ENCODE measurements at places on chromosomes 5 and 9.
A peak's percentile ranks its signal among the peaks of the same experiment; 100 is the strongest.

GRCh38 chr9:126057121-126057825, 269.4 kb upstream of the MVB12B start:
- no peak for DNase-seq

GRCh38 chr5:171599957-171600612, 180.6 kb downstream of the FGF18 start:
- DNase-seq = no peak

GRCh38 chr5:56075361-56075760, 80.6 kb upstream of the IL6ST start:
- peak; percentile 87 for DNase-seq

DNA sequence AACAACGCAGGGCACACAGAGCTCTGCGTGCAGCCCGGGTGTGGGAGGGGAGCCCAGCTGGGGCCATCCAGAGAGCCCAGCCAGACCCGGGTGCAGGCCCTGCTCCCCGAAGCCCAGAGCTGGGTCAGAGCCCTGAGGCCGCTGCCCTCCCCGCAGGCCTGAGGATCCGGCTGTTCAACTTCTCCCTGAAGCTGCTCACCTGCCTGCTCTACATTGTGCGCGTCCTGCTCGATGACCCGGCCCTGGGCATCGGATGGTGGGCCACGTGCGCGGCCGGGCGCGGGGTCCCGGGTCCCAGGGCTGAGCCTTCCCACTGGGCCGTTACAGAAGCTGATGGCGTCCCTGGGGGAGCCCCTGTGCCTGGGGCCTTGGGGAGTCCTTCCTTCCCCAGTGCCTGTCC, 48.8 kb downstream of the KCNT1 start:
- no peak for DNase-seq

DNA sequence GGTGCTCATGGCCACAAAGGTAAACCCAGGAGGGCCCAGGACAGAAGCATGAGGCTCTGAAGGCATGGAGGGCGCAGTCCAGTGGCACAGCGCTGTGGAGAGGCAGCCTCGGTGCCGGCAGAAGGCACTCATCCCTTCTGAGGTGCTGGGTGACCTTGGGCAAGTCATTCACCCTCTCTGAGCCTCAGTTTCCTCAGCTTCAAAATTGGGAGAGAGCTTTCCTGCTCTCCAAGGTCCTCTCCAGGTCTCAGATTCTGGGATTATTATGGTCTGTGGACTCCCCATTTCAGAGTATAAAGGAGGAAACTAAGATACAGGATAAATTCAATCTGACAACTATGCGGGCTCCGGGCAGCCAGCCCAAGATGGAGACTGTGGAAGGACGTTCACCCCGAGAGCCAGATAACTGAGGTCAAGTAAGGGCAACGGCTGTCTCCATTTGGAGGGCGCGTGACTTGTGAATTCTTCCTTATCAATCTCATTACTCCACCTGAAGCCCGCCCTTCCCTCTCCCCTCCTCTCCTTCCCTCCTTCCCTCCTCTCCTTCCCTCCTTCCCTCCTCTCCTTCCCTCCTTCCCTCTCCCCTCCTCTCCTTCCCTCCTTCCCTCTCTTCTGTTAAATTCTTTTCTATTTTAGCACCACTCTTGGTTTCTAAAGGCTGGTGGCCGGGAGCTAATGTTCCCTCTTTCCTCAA, 58.1 kb downstream of the LRSAM1 start:
- no peak for DNase-seq

DNA sequence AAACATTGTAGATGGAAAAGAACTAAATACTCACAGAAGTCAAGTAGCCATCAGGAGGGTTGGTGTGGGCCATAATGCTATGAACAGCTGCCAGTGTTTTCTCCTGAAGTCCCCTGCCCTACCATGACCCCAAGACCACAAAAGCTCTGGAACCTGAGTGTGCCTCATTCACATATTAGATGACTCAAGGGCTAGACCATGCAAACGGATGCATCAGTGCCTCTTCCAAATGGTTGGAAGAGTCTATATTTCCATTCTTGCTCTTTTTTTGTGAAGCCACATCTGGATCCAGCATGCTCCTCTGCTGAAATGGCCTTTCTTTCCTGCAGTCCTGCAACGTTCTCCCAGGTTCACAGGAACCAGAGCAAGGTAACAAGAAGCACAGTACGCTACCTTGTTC, 136.6 kb upstream of the EPB41L4A start:
- DNase-seq = no peak

GRCh38 chr5:103889500-103890209, 327.1 kb upstream of the NUDT12 start:
- DNase-seq = no peak

DNA sequence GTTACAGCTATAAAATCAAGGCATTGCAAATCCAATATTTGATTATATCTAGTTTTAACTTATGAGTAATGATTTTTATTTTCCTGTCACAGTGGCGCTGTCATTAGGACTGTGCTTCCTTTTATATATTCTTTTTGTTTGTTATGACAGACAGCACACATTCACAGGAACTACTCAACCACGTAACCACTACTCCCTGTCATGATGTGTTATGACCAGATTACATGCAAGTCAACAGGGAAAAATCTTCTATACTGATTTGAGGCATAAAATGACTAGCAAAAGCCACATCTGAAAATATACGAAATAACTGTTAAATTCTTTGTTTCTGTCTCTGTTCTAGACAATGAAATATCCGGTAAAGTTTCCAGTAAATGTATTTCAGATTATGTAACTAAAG, 25.4 kb downstream of the SREK1 start:
- no peak for DNase-seq

DNA sequence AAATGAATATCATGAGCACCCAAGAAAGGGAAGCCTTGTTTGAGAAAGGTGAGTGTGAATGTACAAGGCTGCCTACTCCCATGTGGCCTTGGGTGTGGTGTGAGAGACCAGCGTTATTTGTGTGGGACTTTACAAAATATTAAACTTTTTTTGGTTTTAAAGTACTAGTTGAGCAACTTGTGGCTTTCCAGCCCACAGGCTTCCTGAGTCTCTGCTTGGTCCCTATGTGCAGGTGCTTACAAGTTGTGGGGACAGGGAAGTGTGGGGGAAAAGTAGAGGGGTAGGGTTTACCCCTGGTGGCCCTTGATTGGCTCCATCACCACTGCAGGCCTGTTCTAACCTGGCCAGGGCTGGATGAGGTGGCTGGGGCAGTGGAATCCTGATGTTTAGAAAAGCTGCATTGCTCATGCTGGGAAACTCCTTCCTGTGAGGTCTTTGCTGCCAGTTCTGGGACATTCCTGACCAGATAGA, 19.7 kb downstream of the PTTG1 start:
- no peak for DNase-seq

GRCh38 chr5:112616812-112617547, 120.7 kb upstream of the APC start:
- DNase-seq = no peak

GRCh38 chr5:117889596-117889995, 1098.8 kb downstream of the DTWD2 start:
- peak; percentile 78 for DNase-seq

- no peak for DNase-seq
Measured at GRCh38 chr5:5783021-5783420, 360.5 kb downstream of the ICE1 start.

DNA sequence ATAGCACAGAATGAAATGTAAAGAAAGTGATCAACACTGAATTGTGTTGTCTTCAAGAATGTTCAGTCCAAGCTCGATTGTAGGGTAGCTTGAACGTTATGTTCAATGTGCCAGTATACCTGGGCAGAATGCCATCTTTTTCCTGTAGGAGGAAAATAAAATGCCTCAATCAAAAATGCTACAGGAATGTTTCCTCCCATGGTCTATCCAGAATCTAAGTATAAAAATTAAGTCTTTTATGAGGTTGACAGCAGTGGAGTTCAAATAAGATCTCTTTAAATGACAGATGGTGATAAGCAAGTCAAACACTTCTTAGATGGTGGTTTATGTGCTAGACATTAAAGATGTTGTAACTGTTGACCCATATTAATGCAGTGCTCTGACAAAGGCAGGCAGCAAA, 488.6 kb downstream of the CSNK1G3 start:
- DNase-seq = no peak

DNA sequence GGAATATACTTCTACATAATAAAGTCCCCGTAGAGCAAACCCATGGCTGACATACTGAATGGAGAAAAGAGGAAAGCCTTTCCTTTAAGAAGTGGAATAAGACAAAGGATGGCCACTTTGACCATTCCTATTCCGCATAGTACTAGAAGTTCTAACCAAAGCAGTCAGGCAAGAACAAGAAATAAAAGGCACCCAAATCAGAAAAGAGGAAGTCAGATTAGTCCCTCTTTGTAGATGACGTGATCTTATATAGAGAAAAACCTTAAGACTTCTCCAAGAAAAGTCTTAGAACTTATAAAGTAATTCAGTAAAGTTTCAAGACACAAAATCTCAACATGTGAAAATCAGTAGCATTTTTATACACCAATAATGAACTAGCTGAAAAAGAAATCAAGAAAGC, 133.9 kb downstream of the GIN1 start:
- DNase-seq = no peak

DNA sequence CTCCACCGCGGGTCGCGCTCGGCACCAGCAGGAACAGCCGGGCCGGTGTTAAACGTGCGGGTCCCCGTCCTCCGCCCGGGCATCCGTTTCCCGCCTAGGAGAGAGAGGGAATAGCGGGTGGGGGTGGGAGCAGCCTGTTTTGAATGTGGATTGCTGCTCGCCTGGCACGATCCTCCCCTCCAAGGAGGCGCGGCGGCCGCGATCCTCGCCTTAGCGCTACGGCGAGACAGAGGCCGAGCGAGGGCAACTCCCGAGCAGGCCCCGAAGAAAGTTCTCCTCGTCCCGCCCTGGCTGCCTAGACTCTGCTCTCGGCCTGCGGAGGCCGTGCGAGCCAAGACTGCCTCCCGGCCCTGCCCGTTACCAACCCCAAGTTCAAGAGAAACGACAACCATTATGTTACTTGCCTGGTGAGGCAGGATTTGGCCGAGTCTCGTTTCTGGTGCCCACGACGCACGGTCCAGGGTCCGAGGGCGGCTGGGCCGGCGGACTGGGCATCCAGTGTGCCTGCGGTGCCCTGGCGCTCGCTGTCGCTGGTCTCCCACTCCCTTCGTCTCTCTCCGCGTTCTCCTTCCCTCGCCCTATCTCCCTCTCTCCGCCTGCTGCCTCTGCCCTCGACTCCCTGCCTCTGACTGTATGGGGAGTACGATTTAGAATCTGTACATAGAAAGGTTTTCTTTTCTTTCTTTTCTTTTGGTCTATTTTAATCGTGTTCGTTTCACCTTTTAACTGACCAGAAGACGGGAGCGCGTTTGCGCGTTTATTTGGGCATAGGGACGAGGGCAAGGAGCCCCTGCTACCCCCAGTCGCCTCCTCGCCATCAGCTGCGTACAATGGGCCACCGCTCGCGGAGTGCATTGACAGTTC, 724 bp downstream of the NR2F1-AS1 start:
- peak; percentile 52 for DNase-seq

DNA sequence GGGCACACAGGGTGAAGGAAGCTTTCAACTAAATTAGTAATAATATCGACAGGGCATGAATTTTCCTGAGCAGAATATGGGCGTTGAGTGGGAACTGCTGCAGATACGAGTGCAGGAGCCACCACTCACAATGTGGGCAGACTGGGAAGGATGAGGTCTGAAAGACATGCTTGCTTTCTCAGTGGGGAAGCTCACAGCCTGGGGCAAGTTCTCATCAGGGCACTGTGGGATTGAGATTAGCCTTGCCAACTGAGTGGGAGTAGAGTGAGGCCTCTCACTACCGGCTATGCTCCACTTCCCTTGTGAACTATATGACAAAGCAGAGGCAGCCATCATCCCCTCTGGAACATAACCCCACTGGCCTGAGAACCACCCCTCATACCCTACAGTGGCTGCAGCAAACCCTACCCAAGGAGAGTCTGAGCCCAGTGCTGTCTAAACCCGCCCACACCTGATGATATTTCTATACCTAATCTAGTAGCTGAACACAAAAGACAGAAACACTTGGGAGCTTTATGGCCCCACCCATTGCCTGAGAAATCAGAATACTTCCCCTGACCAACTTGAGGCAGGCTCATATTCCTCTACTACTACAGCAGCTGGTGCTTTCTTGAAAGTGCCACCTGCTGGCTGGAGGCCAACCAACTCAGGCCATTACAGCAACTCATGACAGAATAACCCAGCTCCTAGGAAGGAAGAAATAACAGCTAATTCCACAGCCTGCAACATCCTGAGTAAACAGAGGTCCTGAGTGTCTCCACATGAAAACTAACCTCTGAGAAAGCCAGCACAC, 173.7 kb upstream of the SPEF2 start:
- no peak for DNase-seq

GRCh38 chr5:132052520-132052919, 7.9 kb upstream of the IL3 start:
- no peak for DNase-seq

DNA sequence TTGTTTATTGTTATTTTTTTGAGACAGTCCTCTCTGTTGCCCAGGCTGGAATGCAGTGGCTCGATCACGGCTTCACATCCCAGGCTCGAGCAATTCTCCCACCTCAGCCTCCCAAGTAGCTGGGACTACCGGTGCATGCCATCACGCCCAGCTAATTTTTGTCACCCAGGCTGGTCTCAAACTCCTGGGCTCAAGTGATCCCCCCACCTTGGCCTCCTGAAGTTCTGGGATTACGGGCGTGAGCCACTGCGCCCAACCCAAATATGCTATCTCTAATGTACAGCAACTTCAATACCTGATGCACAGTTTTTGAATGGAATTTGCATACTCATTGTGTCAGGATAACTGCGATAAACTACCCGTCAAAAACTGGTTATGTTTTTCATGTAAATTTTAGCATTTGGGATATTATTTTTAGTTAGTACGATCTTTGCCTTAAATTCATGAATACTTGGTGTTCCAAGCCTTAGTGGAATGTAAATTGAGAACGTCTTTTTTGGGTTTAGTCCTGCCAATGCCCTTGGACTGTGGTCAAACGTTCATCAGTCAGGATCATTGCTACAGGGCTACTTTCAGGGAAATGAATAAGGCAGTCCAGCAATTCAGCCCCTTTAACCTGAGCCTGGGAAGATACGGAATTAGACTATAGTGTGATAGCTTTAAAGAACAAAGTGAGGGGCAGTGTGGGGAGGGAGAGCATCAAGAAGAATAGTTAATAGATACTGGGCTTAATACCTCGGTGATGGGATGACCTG, 4.4 kb downstream of the UGCG start:
- DNase-seq = peak; percentile 22
